Epithelial cell of umbilical artery (primary cell): ENCODE measurements at places on chromosomes 4 and X. TPM values are rescaled to one million over a fixed set of nuclear protein-coding genes. Genes with fewer than 3 reads are reported as not detected.

The UBA6 gene
- 163 and 323 TPM in 2 replicates for total RNA-seq

The CRLF2 gene
- total RNA-seq, result not detected in 2 replicates

The NOA1 gene
- total RNA-seq, result 16.0 and 20.1 TPM in 2 replicates

The AMBN gene
- total RNA-seq, result not detected in 2 replicates
